ENCODE measurements at places on chromosomes 11 and 22. TPM values are rescaled to one million over a fixed set of nuclear protein-coding genes. Genes with fewer than 3 reads are reported as not detected.

Gene CYP2D6
- total RNA-seq, result 0.59 TPM

Gene SPTY2D1
- total RNA-seq, result 10.4 TPM

Gene ART5
- not detected for total RNA-seq

Gene POLR2F
- 50.0 TPM for total RNA-seq

Gene PRG2
- total RNA-seq, result not detected

Gene NCR3LG1
- total RNA-seq, result 9.8 TPM

Gene MED15
- 13.5 TPM for total RNA-seq

All from NCI-H460 (cell line).